ENCODE measurements at places on chromosomes 5 and 9. TPM values are rescaled to one million over a fixed set of nuclear protein-coding genes. Genes with fewer than 3 reads are reported as not detected.

The SAXO1 gene
- polyA plus RNA-seq = 0.03 TPM

The IL3 gene
- polyA plus RNA-seq = not detected

The ASTN2 gene
- 3.1 TPM for polyA plus RNA-seq

The GHR gene
- polyA plus RNA-seq = 10.1 TPM

The SLC36A2 gene
- 0.03 TPM for polyA plus RNA-seq

The CAVIN4 gene
- 0.20 TPM for polyA plus RNA-seq

The SPATA31A3 gene
- polyA plus RNA-seq = not detected

The GOLPH3 gene
- 68.6 TPM for polyA plus RNA-seq

The C5orf58 gene
- polyA plus RNA-seq = 0.70 TPM

The CMYA5 gene
- polyA plus RNA-seq = 4.3 TPM

The IFNA13 gene
- polyA plus RNA-seq = not detected

The ARHGAP26 gene
- polyA plus RNA-seq = 5.7 TPM

The SLC46A2 gene
- 1.4 TPM for polyA plus RNA-seq

The FAM81B gene
- polyA plus RNA-seq = not detected

The DMGDH gene
- 1.4 TPM for polyA plus RNA-seq

The PDCD1LG2 gene
- 0.81 TPM for polyA plus RNA-seq

The PCDHB5 gene
- polyA plus RNA-seq = 9.0 TPM

The FCHO2 gene
- polyA plus RNA-seq = 14.5 TPM

The GLRA1 gene
- not detected for polyA plus RNA-seq

The PCDHGA6 gene
- polyA plus RNA-seq = 3.7 TPM

The LCN10 gene
- polyA plus RNA-seq = 11.3 TPM
